GM12864 (cell line): ENCODE measurements at places on chromosomes 1 and 21.

GRCh38 chr1:201023517-201023902 is at the start of gene KIF21B:
Gene KIF21B (minus strand): TSS chr1:201023714. CDS start chr1:201023383, 331 bp downstream.
- no peak for DNase-seq

DNA sequence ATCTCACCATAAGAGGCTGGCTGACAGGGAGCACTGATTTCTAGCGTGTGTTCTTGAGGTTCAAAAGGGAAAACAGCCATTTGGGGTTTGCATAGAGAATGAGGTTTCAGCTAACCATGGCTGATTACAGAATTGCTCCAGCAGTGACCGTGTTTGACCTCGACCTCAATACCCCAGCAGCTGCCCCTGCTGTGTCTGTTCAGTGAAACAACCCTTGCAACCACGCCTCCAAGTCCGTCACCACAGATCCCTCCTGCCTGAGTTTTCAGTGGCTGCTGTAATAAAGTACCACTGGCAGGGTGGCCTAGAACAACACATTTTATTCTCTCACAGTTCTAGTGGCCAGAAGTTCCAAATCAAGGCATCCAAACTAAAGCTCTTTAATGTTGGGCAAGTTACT is 147.7 kb downstream of the HUNK start:
- DNase-seq: no peak

GRCh38 chr1:151733126-151733525 is 11.8 kb downstream of the RIIAD1 start:
- DNase-seq: no peak

DNA sequence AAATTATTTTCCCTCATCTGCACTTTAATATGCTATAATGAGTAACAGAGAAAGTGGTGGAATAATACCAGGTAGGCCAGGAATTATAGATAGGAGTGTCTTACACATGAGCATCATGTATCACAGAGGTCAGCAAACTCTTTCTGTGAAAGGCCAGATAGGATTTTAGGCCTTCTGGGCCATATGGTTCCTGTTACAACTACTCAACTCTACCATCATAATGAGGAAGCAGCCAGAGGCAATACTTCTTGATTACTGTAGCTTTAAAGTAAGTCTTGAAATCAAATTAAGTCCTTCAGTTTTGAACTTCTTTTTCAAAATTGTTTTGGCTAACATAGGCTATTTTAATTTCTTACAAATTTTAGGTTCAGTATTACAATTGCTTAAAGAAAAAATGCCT is 32.1 kb upstream of the IGSF3 start:
- DNase-seq: no peak

DNA sequence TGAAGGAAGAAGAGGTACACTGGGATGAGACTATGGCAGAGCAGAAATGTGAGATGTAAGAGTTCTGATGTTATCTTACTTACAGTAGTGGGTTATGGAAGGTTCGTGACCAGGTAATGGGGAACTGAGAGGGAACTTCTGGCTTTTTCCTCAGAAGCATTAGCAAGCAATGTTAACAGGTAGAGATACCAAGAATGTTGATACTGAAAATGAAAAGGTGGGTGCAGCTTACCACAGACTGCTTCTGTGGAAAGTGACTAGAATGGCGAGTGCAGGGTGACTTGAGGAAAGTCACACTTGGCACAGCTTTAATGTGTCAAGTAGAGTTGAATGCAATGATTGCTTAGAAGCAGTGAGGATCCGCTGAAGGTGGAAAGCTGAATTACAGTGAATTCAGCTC is 70.8 kb downstream of the PLA2G4A start:
- peak; percentile 30 for DNase-seq

GRCh38 chr1:97159342-97159741 is 437.8 kb downstream of the PTBP2 start:
- DNase-seq: no peak

- DNase-seq: no peak
These were observed 51.1 kb upstream of the RGS21 start for GRCh38 chr1:192265516-192266173.

GRCh38 chr1:205594846-205595245 is 37.0 kb downstream of the ELK4 start:
- DNase-seq: no peak

DNA sequence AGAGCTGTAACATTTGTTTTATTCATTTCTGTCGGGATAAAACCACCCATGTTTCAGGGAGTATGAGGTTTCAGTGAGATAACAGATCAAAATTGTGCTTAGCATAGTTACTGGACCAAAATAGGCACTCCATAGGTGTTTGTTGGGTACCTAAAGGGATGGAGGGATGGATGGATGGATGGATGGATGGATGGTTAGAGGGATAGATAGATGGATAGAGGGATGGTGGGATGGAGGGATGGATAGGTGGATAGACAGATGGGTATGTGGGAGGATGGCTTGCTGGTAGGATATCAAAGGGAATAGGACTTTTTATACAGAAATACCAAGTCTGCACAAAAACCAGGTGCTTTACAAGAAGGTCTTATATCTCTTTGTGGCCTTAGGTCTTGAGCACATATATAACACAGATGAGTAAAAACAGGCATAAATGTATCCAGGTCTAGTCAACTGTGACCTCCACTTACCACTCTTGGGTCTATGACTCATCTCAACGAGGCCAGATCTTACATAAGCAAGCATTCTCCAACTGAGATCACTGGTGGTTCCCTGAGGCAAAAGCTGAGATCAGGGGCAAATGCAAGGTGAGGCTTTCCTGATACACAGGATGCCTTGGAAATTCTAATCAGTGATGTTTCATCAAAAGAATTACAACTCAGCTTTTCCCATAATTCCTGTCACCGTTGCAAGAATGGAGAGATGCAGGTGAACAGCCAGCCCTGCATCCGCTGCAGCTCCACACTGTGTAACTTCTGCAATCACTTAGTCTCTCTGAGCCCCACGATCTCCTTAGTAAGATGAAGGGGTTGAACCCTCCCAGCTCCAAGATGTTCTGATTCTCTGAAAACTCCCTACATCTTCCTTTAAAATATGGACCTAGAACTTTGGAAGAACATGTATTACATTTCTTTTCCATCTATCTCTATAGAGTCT is 32.0 kb downstream of the PTAFR start:
- peak; percentile 93 for DNase-seq

GRCh38 chr1:47913225-47913823 is 83.9 kb downstream of the TRABD2B start:
- DNase-seq: no peak

GRCh38 chr21:32565856-32566465 is 19.4 kb downstream of the TCP10L start:
- no peak for DNase-seq

- no peak for DNase-seq
These were observed 15.7 kb downstream of the ATP1A4 start for GRCh38 chr1:160167056-160167455.

- no peak for DNase-seq
These were observed 17.4 kb upstream of the KANK4 start for GRCh38 chr1:62336638-62336994.

- DNase-seq: no peak
These were observed 32.7 kb downstream of the TFAP2E start for GRCh38 chr1:35605867-35606182.

GRCh38 chr1:230376296-230376695 is 49.8 kb downstream of the PGBD5 start:
- DNase-seq: no peak

- no peak for DNase-seq
These were observed 19.3 kb downstream of the PGLYRP3 start for GRCh38 chr1:153293480-153293775.

GRCh38 chr1:31624731-31625514 is 7.4 kb downstream of the HCRTR1 start:
- DNase-seq: no peak

GRCh38 chr1:96038636-96039035 is 682.9 kb upstream of the PTBP2 start:
- no peak for DNase-seq

DNA sequence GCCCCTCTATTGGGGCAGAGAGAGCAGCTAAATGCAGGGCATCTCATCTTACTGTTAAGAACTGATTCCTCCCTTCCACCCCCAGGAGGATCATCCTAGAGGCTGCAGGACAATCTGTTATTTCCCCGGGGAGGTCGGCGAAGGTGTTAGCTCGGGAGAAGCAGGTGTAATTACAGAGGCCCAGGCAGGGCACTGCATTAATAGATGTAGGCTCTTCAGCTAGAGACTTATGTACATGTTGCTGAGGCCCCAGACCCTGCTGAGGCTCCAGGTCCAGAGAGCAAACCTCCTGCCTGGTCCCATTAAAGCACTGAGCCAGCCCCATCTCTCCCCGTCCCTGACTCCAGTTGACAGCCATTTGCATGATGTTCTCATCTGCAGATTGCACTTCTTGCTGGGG is 320.3 kb upstream of the VAMP3 start:
- DNase-seq: no peak
